ENCODE measurements at places on chromosomes 12 and 14. TPM values are rescaled to one million over a fixed set of nuclear protein-coding genes. Genes with fewer than 3 reads are reported as not detected.

DNA sequence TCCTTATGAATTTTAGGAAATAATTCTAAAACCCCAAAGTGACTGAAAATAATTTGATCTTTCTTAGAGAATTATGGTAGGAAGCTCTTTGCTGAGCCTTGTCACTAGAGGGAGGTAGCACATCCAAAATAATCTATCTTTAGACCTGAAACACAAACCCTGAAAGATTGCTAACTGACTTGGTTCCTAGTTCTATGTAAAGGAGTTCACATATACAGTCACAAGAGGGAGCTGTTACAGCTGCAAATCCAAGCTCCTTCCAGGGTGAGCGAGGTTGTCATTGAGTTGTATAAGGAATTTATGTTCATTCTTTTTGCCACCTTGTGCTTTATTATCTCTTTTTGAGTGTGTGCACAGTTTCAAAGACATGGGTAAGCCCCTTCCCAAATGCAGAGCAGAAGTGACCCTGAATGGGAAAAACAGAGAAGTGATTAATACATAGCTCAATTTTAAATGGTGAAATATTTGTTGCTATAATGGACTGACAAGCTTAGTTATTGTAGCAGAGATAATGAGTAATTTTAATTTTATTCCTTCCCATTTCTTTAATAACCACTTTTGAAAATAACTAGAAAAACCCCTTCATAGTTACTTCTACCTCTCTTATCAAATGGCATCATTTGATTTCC lies 387.9 kb downstream of the DAD1 start:
- peak overlapping the region; percentile 28 for H3K4me3 ChIP-seq
- H3K27ac ChIP-seq, result peak overlapping the region; percentile 48
- H3K4me1 ChIP-seq, result peaks cover 9% of the 10 kb centered on the region
- no peaks in the 10 kb centered on the region for H3K27me3 ChIP-seq
- peak; percentile 59 for DNase-seq

Gene FBXL14
- 18.8 TPM for total RNA-seq

DNA sequence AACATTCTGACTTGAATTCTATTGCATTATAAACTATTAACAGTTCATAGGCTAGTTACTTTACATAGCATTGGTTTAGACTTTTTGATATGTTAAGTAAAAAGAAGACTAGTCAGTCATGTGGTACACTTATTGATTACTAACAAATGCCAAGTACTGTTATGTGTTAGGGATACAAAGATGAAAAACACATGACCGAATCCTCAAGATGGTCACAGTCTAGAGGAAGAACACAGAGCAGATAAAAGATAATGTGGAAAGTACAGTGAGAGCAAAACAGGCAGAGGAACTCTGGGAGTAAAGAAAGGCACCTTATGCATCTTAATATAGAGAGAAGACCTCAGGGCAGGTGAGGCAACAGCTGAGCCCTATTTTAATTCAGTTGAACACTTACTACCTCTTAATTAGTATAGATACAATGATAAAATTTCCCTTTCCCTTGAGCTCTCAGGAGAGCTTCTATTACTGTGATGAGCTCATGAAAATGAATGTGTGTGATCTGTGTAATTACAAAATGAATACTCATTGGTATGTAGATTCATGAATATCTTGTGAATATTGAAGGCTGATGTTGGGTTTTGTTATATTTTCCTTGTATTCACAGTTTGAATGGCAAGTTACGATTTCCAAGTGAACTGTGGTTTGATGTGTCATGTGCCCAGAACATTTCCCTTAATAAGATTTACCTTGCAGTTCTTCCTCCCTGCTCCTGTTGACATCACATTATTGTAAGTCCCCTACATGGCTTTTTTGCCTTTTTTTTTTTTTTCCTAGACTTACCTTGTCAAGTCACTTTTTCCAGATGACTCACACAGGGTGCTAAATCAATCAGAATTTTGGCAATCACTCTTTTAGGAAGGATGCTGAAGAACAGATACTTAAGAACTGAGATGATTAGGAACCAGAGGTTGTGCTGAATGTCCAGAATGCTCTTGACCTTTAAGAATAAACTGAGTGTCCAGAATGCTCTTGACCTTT lies 29.5 kb upstream of the MSRB3 start:
- peaks cover 3% of the 10 kb centered on the region for H3K27me3 ChIP-seq
- DNase-seq, result no peak
- H3K4me3 ChIP-seq, result no peak overlapping the region
- H3K27ac ChIP-seq, result peak overlapping the region; percentile 90
- H3K36me3 ChIP-seq, result peaks cover 31% of the 10 kb centered on the region
- H3K4me1 ChIP-seq, result peaks cover 16% of the 10 kb centered on the region

- no peak overlapping the region for H3K27ac ChIP-seq
- no peak for DNase-seq
- no peaks in the 10 kb centered on the region for H3K4me1 ChIP-seq
- H3K4me3 ChIP-seq, result no peak overlapping the region
- H3K36me3 ChIP-seq, result peaks cover 30% of the 10 kb centered on the region
Observed at GRCh38 chr14:73935666-73936065, 14.2 kb downstream of the FAM161B start.

Gene TTC9
- total RNA-seq, result 4.8 TPM

Gene PMEL
- not detected for total RNA-seq

Gene CPM
- 63.5 TPM for total RNA-seq

Gene NKX2-1
- not detected for total RNA-seq

- H3K36me3 ChIP-seq, result no peaks in the 10 kb centered on the region
- DNase-seq, result no peak
- H3K27me3 ChIP-seq, result peaks cover 2% of the 10 kb centered on the region
- H3K4me3 ChIP-seq, result no peak overlapping the region
Observed at GRCh38 chr12:1930803-1931597, 12.5 kb upstream of the CACNA2D4 start.

DNA sequence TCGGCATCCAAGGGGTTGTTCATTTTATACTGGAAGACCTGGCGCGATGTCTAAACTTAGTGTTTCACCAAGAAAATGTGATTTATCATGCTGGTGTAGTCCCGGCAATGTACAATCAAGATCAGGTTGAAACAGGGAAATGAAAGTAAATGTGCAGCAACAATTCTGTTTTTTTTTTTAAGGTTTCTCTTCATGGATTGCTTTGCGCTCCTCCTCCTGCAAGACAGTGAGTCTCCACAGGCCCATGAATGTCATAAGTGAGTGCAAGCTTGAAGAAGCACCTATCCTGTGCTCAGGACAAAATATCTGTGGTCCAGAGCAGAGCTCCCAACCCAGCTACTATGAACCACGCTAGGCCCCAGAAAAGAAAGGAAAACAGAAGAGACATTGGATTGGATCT lies 143.4 kb downstream of the KCNK10 start:
- no peak for DNase-seq
- no peaks in the 10 kb centered on the region for H3K36me3 ChIP-seq
- H3K4me3 ChIP-seq, result no peak overlapping the region
- peaks cover 3% of the 10 kb centered on the region for H3K27me3 ChIP-seq
- peaks cover 6% of the 10 kb centered on the region for H3K4me1 ChIP-seq
- no peak overlapping the region for H3K27ac ChIP-seq

DNA sequence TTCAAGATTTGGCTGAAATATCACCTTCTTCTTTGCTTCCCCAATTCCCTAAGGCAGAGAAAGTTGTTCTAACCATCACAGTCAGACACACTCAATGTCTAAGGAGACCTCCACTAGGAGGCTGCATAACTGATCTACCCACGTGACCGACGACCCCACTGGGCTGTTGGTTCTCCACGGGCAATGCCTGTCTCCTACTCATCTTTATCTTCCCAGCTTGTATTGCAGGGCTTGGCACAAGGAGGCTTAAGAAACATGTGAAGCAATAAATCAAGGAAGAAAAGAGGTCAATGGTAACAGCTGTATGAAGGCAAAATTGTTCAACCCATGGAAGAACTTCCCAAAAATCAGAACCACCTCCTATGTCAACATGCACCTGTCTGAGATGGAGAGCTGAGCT lies 27.1 kb downstream of the NT5DC3 start:
- no peak for DNase-seq
- H3K27ac ChIP-seq, result no peak overlapping the region
- H3K4me1 ChIP-seq, result peaks cover 1% of the 10 kb centered on the region
- no peaks in the 10 kb centered on the region for H3K27me3 ChIP-seq
- H3K4me3 ChIP-seq, result no peak overlapping the region
- H3K36me3 ChIP-seq, result peaks cover 6% of the 10 kb centered on the region

DNA sequence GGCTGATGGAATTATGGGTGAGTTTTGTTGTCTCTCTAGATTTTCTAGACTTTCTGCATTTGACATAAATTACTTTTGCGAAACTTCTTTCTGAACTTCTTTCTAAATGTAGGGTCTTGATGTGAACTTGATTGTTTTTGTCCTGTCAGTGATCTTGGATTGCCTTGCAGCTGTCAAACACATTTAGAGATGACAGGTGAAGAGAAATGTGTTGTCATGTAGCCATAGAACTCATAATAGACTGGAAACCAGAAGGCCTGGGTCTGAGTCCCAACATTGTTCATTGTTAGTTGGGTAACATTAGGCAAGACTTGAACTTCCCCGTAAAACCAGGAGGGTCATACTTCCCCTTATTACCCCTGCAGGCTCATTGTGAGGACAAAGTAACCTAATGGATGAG lies 109.0 kb downstream of the LRIG3 start:
- no peak overlapping the region for H3K4me3 ChIP-seq
- H3K4me1 ChIP-seq, result no peaks in the 10 kb centered on the region
- H3K27me3 ChIP-seq, result no peaks in the 10 kb centered on the region
- H3K27ac ChIP-seq, result no peak overlapping the region

DNA sequence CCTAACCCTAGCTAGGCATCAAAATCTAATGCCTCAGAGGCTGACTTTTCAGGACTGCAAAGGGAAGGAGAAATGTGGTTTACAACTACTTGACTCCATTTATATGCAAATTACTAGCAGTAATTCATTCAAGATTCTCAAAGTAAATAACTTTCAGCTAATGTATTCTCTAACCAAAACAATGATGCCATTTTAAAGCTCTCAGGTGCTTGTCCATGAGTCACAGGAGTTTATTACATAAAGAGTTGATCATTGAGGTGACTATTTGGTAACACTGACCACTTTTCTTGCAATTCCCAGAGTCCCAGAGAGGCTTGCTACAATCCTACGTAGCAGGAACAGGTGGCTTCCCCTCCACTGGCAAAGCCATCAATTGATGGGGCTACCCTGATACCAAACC lies 109.0 kb upstream of the SLC35F4 start:
- no peaks in the 10 kb centered on the region for H3K36me3 ChIP-seq
- H3K27ac ChIP-seq, result no peak overlapping the region
- no peaks in the 10 kb centered on the region for H3K4me1 ChIP-seq

GRCh38 chr12:14871886-14872285 lies 13.8 kb downstream of the MGP start:
- no peaks in the 10 kb centered on the region for H3K4me1 ChIP-seq
- H3K4me3 ChIP-seq, result no peak overlapping the region
- no peak overlapping the region for H3K27ac ChIP-seq
- DNase-seq, result no peak
- H3K27me3 ChIP-seq, result no peaks in the 10 kb centered on the region
- no peaks in the 10 kb centered on the region for H3K36me3 ChIP-seq

DNA sequence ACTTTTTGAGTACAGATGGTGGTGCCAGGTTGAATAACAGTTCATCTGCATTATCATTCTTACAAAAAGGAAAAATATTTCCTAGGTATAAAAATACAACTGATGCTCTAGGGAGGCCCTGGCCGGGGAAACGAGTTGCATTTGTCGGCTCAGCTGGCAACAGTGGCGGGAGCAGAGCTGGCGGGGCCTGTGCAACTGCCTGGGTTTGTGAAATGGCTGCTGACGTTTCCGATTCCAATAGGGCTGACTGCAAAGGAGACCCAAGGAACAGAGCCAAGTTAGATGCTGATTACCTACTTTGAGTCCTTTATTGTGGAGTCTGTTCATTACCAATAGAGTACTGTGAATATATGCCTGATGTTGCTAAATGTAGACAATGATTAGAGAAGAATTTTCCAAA lies 25.8 kb upstream of the PHLDA1 start:
- H3K4me3 ChIP-seq, result no peak overlapping the region
- peak overlapping the region; percentile 22 for H3K27ac ChIP-seq
- peaks cover 68% of the 10 kb centered on the region for H3K36me3 ChIP-seq
- no peak for DNase-seq
- H3K4me1 ChIP-seq, result peaks cover 9% of the 10 kb centered on the region
- H3K27me3 ChIP-seq, result no peaks in the 10 kb centered on the region

Gene SYCP3
- total RNA-seq, result 0.50 TPM

- H3K36me3 ChIP-seq, result peaks cover 12% of the 10 kb centered on the region
- H3K27ac ChIP-seq, result peak overlapping the region; percentile 98
- DNase-seq, result no peak
- H3K4me1 ChIP-seq, result peaks cover 88% of the 10 kb centered on the region
Observed at GRCh38 chr12:4147031-4147481, 126.5 kb upstream of the CCND2 start.

Gene CCDC184
- 0.38 TPM for total RNA-seq

Gene GUCY2C
- total RNA-seq, result not detected
